Kidney epithelial cell (primary cell): ENCODE measurements at places on chromosomes 12 and 14.

GRCh38 chr14:97442363-97442762 lies 645.2 kb downstream of the VRK1 start:
- DNase-seq, result no peak

DNA sequence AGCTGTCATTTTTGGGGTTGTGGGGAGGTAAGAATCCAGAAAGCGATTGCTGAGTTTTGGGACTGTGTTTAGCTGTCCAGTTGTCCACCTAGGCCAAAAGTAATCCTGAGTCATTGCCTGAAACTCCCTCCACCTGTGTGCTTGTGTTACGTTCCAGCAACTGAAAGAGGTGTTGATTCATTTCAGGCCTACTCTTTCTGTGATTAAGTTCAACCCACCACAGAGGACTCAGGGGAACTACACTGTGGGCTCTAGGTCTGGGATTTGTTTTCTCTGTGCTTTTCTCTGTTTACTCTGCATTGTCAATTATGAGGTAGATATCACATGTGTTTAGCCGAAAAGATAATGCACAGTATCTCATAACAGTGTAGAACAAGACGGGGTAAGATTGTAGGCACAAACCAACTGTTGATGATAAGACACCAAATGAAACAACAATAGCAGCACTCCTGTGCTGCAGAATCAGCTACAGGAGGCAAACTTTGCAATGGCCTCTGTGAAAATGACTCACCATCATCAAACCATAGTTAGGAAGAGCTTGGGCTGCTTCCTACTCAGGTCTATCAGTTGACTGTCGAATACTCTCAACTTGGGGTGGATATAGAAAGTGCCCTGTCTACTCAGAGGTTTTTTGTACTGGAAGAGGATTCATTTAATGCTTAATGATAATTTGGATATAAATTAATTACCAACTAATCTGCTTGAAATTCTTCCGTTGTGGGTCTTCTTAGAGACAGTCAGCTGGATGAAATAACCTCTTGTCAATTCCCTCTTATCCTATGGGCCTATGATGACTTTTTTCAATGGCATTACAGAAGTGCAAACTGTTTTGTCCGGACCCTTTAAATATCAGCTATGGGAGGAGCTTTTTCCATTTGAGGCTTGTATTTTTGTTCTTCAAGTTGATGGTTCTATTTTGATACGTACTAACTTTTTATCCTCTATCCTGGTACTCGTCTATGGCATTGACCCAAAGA lies 385.9 kb downstream of the BMP4 start:
- DNase-seq, result no peak

DNA sequence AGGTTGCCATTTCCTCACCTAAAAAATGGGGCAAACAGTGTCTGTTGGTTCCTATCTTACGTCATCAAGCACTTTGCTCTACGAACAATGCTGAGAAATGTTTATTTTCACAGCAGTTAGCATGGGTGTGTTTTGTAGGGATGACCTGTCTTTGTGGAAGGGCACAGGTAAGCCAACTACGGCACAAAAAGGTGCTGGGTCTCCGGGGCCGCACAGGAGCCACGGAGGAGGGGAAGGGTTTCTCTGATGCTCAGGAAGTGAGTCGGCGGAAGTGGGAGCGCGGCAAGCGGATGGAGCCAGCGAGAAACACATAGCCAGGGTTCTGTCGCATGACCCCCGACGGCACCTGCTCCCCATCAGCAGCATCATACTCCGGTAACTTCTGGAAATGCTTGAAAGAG lies 65.6 kb upstream of the TCL1B start:
- DNase-seq, result no peak

- no peak for DNase-seq
Observed at GRCh38 chr12:26941215-26941594, 2.9 kb downstream of the FGFR1OP2 start.

DNA sequence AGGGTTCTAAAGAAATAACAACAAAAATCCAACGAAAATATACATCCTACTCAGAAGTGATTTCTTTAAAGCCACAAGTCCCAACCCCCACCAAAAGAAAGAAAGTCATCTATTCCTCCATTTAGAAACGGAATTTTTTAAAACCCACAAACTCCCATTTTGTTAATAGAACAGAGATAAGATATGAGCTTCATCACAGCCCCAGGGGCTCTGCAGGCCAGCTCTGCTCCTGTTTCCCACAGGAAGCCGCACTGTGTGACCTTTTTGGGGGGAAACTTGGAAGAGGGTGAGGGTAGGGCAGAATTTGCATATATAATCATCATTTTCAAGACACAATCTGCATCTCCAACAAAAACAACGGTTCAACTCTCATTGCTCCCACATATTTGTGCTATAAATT lies 2.8 kb downstream of the FBXL14 start:
- no peak for DNase-seq

DNA sequence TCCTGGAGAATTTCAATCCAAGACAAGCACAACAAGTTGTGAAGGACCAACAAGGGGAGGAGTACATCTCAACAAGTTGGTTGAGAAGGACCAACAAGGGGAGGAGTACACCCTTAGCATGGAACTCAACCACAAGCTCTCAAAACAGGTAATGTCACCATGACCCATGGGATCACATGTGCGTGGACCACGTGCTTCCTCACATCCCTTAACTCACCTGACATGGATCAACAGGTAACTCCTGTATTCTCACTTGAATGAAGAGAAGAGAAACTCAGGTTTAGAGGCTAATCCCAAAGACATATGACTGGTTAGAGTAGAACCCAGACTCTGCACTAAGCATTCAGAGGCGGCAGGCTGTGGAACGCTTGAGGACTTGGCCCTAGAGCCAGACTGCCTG lies 6.2 kb downstream of the CRACR2A start:
- DNase-seq, result no peak

DNA sequence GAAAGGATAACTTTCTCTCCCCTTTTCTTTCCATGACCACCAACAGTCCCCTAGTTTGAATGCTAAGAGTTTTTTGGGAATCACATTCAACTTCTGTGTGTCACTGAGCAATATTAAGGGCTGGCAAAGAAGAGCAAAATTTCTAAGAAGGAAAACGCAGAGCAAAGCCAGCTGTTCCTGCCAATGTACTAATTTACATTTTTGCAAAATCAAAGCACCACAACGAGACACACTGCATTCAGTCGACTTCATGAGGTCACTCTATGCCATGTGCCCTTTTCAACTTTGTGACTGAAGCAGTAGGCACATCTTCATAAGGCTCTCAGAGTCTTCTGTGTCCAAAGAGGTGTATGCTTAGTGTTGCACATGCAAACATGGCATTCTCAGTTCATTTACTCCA lies 66.4 kb downstream of the PTPRR start:
- no peak for DNase-seq

DNA sequence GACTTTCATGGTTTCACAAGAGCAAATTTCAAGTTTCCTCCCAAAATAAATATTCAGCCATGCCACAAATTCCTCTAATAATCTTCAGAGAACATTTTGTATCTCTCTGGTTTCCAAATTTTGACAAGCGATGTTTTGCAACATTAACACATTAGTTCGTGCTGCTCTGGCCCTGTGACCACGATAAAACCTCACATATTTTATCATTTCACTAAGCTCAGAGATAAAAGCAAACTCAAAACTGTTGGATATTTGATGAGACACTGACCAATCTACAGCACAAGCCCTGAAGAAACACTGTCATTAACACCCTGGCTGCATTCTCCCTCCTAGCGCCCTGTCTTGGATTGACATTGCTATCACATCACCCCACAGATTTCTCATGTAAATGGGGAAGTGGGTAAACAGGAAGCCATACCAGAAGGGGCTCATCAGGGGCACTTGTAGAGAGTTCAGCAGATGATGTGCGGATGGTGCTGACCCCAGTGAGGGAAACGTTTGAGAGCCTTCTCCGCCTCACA lies 264.3 kb downstream of the PRKD1 start:
- no peak for DNase-seq

DNA sequence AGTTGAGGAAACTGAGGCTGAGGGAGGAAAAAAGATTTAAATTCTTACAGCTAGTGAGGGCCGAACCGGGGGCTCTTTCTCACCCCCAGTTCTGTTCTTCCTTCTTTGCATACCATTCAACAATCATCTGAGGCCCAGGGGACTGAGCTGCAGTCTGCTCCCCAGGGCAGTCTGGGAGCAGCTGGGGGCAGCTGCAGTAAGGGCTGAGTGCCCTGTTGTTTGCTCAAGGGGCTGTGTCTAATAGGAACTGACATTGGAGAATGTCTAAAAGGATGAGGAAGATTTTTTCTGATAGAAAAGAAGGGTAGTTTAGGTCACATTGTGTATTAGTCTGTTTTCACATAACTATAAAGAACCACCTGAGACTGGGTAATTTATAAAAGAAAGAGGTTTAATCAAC lies 42.2 kb downstream of the SLC17A8 start:
- no peak for DNase-seq

DNA sequence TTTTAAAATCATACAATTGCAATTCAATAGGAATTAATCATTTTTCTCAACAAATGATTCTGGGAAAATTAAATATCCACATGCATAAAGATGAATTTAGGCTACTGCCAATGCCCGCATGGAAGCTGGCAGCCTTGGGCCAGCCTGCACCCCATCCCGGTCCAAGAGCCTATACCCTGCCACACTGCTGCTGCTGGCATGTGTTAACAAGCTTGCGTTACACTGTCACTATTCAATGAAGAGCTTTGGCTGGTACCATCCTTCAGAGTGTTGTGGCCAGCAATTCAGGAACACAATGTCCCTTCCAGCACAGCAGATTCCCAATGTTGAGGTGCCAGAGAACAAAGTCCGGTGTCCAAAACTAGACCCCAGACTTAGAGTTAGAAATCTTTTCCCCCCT lies 13.6 kb upstream of the TAS2R14 start:
- no peak for DNase-seq

DNA sequence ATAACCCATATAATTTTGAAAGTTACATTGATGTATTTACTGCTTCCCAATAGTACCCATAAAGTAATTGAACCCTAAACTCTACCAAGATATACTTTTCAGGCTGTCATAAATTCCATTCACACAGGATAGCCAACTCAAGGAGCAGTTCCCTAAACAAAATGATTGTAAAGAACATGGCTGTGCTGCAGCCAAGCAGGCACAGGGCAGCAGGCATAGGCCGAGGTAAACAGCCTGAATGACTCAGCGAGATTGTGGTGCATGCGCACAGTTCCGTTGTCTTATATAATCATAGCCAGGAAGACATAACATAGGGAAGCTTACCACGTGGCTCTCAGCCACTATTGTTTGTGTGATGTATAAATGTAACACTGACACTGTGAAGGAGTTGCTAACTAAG lies 344.9 kb downstream of the FSCB start:
- DNase-seq, result no peak

GRCh38 chr12:53500142-53500775 lies 824 bp upstream of the TARBP2 start:
- no peak for DNase-seq

- DNase-seq, result no peak
Observed at GRCh38 chr12:99453836-99454538, 193.6 kb upstream of the GARIN6 start.

- no peak for DNase-seq
Observed at GRCh38 chr12:54421175-54421878, 2.3 kb upstream of the ITGA5 start.

DNA sequence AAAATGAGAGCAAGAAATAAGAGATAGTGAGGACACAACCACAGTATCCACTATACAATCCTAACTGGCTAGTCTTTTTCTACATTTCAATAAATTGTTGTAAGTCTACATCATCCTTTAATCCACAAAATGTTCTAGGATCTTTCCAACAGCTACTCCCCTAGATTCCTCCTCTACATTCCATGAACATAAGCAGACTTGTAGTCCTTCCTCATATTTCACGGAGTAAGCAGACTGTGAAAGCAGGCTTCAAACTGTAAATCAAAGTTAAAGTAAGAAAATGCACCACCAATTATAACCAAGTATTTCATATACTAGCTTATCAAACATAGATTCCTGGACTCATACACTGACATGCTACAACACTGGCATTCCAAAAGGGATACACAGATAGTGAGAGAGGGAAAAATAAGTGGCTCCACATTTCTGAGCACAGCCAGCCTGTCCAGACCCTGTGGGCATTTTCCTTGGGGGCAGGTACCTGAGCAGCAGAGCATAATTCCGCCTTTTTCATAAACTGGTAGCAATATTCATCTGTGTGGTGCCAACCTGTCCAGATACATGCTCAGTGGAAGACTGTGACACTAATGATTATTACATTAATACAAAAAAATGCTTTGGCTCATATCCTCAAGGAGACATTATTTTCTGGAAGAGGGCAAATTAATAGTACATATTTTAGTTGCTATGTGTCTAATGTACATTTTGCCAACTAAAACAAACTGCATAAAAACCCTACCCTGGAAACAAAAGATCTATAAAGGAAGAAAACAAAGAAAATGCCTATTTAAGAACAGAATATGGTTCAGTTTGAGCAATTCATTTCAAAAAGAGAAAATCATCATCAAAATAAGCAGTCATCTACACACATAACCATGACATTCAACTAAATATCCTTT lies 113.3 kb upstream of the FSCB start:
- DNase-seq, result no peak

- DNase-seq, result no peak
Observed at GRCh38 chr12:124650912-124651311, 83.5 kb upstream of the NCOR2 start.

DNA sequence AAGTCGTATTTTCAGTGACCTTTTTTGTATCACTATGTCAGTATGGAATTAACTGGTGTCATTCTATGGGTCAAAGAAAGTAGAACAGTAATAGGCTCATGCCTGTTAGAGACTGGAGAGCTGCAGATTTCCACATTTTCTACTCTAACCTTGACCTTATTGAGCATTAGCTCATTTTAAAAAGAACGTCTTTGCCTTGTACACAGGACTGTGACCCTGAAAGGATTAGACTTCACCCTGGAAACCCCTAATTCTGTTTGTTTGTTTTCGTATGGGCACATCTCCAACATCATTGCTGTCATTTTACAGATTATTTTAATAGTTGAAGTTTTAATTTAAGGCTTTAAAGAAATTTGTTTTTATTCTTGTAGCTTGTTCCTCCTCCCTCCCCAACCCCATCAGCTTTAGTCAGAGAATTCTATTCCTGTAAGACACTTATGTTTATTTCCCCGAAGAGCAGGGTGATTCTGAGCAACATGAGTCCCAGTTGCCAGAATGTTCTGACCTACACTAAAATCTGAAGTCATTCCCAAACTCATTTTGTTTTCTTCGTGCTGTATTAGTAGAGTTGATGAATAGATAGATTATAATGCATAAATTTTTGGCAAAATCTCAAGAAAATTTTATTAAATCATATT lies 451.3 kb downstream of the FOXG1 start:
- no peak for DNase-seq

DNA sequence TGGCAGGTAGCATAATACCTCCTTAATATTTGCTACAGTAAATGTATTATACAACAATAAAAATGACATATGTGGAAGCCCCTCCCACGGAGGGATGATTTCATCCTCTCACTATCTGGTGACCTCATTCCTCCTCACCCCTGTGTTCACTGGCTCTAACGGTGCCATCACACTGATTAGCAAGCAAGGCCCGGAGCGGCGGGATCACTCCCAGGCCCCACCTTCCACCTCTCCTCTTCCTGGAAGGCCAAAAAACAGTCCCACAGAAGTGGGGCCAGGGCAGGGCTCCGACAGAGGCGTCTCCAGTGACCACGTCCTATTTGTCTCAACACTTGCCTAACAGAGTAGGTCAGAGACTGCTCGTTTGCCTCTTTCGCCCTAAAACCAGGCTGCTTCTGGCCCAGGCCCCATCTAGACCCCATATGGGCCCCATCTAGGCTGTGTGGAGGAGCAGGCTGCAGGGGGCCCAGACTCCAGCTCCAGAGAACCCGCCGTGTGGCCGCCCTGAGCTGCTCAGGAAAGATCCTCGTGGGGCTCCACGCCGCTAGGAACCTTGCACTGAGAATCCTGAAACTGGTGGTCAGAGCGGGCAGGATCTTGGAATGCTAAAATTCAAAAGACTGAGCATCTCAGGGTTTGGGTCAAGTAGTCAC lies 3.7 kb downstream of the SELPLG start:
- no peak for DNase-seq
